ENCODE measurements at places on chromosomes 6 and 20.

DNA sequence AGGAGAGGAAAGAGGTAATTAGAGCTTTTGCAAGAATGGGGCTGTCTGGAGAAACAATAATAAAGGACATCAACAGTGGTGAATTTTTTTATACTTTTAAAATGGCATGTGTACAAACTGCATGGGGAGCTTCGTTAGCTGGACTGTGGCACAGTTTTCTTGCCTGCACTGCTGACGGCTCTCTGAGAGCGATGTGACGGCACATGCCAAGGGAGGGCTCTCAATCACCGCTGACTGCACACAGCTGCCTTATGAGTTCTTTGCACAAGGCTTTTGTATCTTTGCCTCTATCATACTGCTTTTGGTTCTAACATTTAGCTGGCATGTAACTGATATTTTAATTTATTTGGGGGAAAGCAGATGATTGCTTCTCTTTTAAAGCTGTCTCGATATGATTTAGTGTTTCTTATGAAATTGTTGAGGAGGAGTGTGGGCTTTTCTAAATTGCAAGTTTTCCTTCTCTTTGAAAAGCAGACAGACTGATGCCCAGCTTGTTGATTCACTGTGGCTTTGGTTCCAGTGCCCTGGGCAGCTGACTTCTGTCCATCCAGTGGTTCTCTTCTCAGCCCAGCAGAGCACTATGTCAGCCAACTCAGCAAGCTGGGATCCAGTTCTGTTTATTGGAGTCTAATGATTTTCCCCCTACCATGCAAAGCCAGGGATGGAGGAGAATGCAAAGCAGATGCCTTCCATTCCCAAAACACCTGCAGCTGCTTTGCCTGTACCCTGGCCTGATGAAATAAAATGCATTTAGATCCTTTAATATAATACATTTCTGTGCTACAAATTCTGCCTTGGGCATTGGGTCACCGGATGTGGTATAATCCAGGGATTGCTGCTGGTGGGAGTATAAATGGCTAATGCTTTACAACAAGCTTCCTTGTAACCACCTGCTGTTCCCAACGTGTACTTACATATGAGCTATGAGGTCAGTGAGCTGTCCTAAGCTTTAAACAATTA, 323.9 kb downstream of the ZFAND3 start:
- DNase-seq, result no peak

DNA sequence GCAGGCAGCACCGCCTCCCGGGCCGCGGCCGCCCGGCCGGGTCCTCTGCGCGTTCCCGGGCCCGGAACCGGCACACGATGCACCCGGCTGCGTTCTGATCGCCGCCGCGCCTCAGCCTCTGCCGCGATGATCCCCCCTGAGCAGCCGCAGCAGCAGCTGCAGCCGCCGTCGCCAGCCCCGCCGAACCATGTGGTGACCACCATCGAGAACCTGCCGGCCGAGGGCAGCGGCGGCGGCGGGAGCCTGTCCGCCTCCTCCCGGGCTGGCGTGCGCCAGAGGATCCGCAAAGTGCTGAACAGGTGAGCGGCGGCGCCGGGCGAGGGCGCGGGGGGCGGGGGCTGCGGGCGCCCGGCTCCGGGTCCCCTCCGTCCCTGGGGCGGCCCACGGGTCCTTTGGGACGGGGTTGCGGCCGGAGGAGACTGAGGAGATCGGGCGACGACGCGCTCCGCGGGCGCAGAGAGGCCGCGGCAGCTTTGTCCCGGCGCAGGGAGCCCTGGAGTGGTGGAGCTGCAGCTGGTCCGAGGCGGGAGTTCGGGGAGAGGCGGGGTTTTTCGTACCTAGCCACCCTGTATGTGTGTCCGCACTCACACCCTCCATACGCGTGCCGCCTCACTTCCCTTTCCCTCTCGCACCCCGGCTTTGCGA, 659 bp downstream of the SLC35F1 start:
- DNase-seq, result no peak

DNA sequence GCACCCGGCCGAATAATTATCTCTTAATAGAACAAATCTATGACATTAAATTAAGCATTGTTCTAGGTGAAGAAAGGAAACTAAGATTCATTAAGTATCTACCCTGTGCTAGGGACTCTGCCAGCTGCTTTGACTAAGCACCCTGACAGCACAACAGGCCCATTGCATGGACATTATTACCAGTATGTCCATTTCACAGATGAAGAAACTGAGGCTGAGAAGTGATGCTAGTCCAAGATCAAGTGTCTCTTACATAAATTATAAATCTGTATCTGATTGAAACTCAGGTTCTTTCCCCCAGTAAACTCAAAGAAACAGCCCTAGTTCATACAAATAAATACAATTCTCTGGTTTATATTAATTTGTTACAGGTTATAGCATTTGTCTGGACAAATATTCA, 31.3 kb downstream of the SLC22A23 start:
- no peak for DNase-seq

DNA sequence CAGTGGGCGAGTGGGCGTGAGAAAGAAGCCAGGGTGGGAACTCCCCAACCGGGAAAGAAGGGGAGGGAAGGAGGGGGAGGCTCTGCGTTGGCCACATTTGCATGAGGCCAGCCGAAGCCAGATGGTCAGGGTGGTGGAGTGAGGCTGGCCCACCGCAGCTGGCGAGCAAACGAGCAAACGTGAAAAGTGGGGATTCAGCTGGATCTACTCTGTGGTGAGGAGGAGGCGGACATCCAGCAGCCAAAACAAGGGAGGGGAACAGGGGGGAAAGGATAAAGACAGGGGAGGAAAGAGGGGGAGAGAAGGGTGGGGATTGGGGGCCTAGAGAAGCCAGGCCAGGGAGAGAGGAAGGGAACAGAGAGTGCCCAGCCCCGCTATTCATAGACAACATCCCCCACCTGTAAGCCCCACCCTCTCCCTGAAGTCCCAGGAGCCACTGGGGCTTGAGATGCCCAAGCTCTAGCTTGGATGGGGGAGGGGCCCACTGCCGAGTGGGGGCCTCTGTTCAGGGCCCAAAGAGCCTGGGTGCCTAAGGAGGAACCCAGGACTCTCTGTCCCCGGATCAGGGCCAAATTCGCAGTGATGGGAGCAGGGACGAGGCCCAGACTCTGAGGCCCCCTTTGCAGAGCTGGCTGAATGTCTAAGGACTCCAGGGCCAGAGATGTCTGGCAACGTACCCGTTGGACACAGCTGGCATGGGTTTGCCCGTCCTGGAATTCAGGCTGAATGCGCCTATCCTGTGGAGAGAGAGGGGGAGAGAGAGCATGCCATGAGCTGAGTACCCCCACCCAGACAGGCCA, 45.1 kb downstream of the CPNE5 start:
- DNase-seq, result no peak

All from HCEC 1CT (cell line).